Central memory CD4-positive, alpha-beta T cell (primary cell): ENCODE measurements at places on chromosomes 13 and 19.

GRCh38 chr13:93309886-93310523, 83.4 kb downstream of the GPC6 start:
- DNase-seq, result no peak

- DNase-seq, result no peak
These were observed 22.6 kb upstream of the NAPA start for GRCh38 chr19:47537493-47537892.

GRCh38 chr19:41350735-41351338, 2.9 kb downstream of the TGFB1 start:
- no peak for DNase-seq

DNA sequence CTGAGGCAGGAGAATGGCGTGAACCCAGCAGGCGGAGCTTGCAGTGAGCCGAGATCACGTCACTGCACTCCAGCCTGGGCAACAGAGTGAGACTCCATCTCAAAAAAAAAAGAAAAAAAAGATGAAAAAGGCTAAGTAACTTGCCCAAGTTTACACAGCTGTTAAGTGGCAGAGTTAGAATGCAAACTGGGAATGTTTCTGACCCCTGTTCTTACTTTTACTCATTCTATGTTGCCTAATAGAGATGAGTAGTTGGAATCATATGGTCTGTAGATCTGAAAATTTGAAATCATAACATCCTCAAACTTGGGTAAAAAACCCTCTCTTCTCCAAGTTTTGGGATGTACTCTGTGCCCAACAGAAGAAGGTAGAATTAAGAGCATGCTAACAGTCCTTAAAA, 235.8 kb upstream of the RFC3 start:
- no peak for DNase-seq

DNA sequence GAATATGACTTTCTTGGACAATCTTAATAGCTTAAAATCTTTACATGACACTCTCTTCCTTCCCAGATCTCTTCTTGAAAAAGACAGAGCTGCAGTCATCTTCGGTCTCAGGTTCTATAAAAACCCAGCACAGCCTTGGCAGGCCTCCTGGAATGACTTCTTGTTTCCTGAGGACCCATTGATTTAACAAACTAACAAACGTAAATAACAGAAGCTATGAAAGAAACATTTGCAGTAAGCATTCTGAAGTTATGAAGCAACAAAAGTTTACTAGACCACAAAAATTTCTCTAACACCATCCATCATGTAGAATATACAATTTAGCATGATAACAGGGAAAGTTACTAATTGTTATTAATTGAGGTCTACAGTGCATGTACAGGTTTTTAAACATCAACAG, 62.8 kb upstream of the STARD13 start:
- DNase-seq, result no peak
